ENCODE measurements at places on chromosomes 2 and 18.
A peak's percentile ranks its signal among the peaks of the same experiment; 100 is the strongest.

GRCh38 chr2:229273723-229274338 lies 2.7 kb upstream of the PID1 start:
- DNase-seq: no peak
- H3K27ac ChIP-seq: no peak overlapping the region
- no peaks in the 10 kb centered on the region for H3K36me3 ChIP-seq
- peaks cover 4% of the 10 kb centered on the region for H3K27me3 ChIP-seq
- H3K4me1 ChIP-seq: no peaks in the 10 kb centered on the region

GRCh38 chr18:63882333-63883141 lies 5.0 kb upstream of the SERPINB2 start:
- H3K27me3 ChIP-seq: peaks cover 48% of the 10 kb centered on the region
- H3K4me1 ChIP-seq: no peaks in the 10 kb centered on the region
- H3K4me3 ChIP-seq: no peak overlapping the region
- no peak overlapping the region for H3K27ac ChIP-seq
- no peak for DNase-seq
- H3K36me3 ChIP-seq: no peaks in the 10 kb centered on the region

- H3K4me1 ChIP-seq: peaks cover 78% of the 10 kb centered on the region
- H3K27me3 ChIP-seq: no peaks in the 10 kb centered on the region
- peaks cover 29% of the 10 kb centered on the region for H3K36me3 ChIP-seq
- no peak for DNase-seq
Measured at GRCh38 chr2:97712693-97713295, 582 bp upstream of the ZAP70 start.

- no peak overlapping the region for H3K4me3 ChIP-seq
- no peaks in the 10 kb centered on the region for H3K4me1 ChIP-seq
- H3K36me3 ChIP-seq: no peaks in the 10 kb centered on the region
- no peak overlapping the region for H3K27ac ChIP-seq
- no peak for DNase-seq
- no peaks in the 10 kb centered on the region for H3K27me3 ChIP-seq
Measured at GRCh38 chr2:34050413-34050812, 451.3 kb upstream of the FAM98A start.

DNA sequence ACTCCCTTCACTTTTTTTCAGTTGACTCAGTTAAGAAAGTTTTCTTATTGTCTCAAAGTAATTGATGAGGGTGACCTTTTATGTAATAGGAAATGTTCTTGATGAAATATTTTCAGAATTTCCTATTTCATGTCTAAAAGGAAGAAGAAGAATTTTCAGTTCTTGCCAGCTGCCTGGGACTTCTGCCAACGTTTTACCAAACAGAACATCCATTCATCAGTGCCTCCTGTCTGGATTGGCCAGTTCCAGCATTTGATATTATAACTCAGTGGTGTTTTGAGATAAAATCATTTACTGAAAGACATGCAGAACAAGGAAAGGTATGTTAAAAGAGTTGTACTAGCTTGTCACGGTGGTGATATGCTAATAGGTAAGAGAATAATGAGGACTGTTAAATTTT lies 104.7 kb upstream of the MYO3B start:
- H3K27me3 ChIP-seq: no peaks in the 10 kb centered on the region
- peaks cover 24% of the 10 kb centered on the region for H3K36me3 ChIP-seq
- H3K27ac ChIP-seq: no peak overlapping the region

DNA sequence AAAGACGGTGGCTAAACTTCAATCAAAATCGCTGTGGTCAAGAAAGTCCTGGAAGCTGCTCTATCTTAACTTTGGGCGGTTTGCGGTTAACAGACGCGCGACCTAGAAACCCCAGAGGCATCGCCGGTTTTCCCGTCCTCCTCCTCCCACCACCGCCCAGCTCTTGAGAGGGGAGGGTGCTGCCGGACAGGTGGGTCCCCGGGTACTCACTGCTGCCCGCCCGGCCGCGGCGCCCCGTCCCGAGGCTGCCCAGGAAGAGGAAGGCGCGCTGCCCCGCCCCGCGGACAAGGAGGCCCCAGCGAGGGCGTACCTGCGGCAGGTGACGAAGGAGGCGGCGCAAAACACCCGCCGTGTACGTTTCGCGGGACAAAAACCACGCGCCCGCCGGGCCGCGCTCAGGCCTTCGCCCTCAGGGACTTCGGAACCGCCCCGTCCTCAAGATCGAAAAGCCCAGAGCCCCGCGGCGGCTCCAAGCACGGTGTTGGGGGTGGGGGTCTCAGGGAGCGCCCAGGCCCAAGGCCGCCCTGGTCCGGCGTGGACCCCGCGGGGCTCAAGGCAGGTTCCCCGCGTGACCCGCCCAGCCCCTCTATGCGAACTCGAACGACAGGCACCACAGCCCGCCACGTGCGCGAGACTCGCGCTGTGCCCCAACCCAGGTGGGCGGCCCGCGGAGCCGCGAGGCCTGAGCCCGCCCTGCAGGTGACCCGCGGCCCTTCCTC lies at the start of gene SH3YL1:
TSS of gene SH3YL1 (minus strand) at position 259 of the 719 bp plus-strand sequence. CDS start at position 211, 48 bp downstream.
- H3K27ac ChIP-seq: peak within 1 kb of the TSS; percentile 92
- no peaks in the 10 kb centered on the region for H3K27me3 ChIP-seq
- peak; percentile 34 for DNase-seq
- peak within 1 kb of the TSS; percentile 93 for H3K4me3 ChIP-seq
- peaks cover 14% of the 10 kb centered on the region for H3K36me3 ChIP-seq
- H3K4me1 ChIP-seq: peaks cover 30% of the 10 kb centered on the region

- H3K4me1 ChIP-seq: no peaks in the 10 kb centered on the region
- DNase-seq: no peak
- peaks cover 2% of the 10 kb centered on the region for H3K36me3 ChIP-seq
- no peak overlapping the region for H3K27ac ChIP-seq
Measured at GRCh38 chr18:76421685-76422078, 73.4 kb downstream of the ZNF516 start.

DNA sequence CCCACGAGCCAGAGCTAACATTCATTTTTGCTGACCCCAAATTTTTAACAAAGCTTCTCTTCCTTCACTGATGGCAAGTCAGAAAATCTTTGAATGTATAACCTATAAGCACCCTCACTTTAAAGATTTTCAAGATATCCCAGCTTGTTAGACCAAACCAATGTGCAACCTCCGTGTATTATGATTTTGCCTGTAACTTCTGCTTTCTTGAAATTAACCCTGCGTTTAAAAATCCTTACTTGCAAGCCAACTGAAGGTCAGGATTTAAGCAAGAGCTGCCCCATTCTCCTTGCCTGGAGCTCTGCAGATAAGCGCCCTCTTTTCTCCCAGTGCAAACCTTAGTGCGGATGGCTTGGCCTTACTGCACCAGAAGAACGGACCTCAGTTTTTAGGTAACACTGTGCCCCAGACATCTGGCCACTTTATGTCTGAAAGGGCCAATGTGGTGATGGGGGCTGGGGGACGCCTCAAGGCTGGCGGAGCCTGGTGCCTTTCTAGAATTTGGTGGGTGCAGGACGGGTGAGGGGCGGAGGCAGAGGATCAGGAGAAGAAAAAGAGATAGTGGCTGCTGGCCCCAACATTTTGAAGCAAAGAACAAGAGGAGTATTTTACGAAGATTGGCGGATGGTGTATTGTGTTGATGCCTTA lies 805 bp upstream of the TNFRSF11A start:
- H3K27ac ChIP-seq: peak overlapping the region; percentile 76
- H3K4me3 ChIP-seq: peak overlapping the region; percentile 80
- peaks cover 9% of the 10 kb centered on the region for H3K36me3 ChIP-seq

DNA sequence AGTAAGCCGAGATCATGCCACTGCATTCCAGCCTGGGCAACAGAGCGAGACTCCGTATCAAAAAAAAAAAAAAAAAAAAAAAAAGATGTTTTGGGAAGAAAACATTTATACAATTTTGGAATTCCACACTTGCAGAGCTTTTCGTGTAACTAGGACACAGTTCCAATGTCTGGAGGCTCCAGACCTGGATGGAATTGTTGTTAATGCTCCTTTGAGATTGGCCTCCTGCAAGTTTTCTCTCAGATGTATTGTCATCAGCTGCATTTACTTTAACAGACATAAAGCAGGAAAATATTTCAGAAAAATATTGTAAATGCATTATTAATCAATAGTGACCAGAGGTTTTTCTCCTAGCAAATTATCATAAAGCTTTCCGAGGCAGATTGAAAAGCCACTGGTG lies 124.1 kb downstream of the RBM43 start:
- DNase-seq: no peak
- no peak overlapping the region for H3K4me3 ChIP-seq
- H3K27ac ChIP-seq: no peak overlapping the region
- H3K27me3 ChIP-seq: peaks cover 3% of the 10 kb centered on the region
- H3K36me3 ChIP-seq: no peaks in the 10 kb centered on the region

DNA sequence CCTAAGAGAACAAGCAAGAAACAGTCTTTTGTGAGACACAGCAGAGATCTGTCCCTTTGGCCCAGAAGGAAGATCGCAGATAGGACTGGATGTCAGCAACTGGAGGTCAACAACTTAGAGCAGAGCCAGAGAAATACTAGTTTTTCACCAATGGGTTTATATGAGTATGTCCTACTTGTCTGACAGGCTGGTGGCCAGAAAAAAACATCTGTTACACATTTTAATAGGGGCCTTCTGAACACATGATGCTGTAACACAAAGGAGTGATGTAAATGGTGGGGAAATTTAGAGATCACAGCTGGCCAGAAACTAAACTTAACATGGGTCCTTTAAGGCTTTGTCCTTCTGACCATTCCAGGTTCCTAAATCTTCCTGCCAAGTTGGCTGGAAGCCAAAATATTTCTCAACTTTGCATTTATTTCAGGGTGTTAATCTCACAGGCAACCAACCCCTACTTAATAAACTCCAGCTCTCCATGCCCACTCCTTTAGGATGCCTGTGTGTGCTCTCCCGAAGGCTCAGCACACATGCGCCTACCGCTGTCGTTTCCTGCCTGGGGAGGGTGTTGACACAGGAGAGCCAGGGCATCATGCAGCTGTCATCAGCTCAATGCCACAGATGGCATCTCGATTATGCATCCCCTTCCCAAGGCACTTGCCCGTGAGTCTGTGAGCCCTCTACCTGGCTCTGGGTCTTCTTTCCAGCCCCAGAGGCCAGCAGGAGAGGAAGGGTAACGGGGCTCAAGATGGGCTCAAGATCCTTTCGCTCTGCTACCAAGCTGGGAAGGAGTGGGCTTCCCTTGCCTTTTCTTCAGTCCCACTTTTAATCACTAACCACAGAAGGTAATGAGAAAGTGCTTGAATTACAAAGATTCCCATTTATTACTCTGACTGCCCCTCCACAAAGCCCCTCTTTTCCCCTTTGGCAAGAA lies 252.5 kb downstream of the ETAA1 start:
- no peaks in the 10 kb centered on the region for H3K4me1 ChIP-seq
- H3K36me3 ChIP-seq: peaks cover 2% of the 10 kb centered on the region

GRCh38 chr18:58005011-58005410 lies 39.0 kb upstream of the NEDD4L start:
- no peaks in the 10 kb centered on the region for H3K36me3 ChIP-seq
- H3K27ac ChIP-seq: no peak overlapping the region
- no peak for DNase-seq
- H3K4me1 ChIP-seq: no peaks in the 10 kb centered on the region
- H3K27me3 ChIP-seq: peaks cover 46% of the 10 kb centered on the region

GRCh38 chr2:169073211-169073962 lies 4.0 kb downstream of the DHRS9 start:
- H3K4me3 ChIP-seq: no peak overlapping the region
- DNase-seq: no peak
- H3K27ac ChIP-seq: peak overlapping the region; percentile 52
- H3K4me1 ChIP-seq: no peaks in the 10 kb centered on the region
- H3K36me3 ChIP-seq: no peaks in the 10 kb centered on the region
- peaks cover 8% of the 10 kb centered on the region for H3K27me3 ChIP-seq

DNA sequence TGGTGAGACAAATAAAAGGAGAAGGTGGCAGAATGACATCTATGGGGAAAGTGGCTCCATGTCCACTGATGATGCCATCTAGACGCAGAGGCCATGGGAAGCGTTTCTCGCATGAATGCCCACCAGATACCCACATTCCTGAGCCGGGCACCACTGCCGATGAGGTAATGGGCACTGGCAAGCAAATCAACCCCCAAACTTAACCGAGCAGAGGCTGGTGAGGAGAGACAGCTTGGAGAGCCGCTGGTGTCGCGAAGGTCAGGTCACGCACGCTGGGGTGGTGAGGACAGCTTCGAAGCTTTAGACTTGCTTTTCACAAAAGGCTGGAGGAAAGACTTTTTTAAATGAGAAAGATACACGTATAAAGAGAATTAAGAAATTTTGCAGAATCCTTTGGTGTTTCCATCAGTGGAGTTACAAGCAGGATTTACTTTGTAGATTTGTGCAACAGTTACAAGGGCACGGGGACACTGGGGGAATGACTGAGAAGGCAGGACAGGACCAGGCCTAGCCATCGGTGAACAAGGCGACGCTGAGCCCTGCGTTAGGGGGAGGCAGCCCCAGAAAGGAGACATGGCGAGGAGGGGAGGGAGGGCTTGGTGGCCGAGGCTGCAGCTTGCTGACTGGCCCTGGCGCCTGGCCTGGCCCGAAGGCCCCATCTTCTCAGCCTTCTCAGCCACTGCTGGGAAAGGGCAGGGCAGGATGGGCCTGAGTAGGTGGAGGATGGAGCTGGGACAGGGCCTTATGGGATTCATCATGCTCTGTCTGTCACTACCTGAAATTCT lies 83.9 kb upstream of the HDAC4 start:
- peaks cover 57% of the 10 kb centered on the region for H3K27me3 ChIP-seq
- no peaks in the 10 kb centered on the region for H3K36me3 ChIP-seq
- no peak for DNase-seq
- no peak overlapping the region for H3K4me3 ChIP-seq
- no peak overlapping the region for H3K27ac ChIP-seq
- H3K4me1 ChIP-seq: peaks cover 4% of the 10 kb centered on the region

- H3K36me3 ChIP-seq: no peaks in the 10 kb centered on the region
- no peaks in the 10 kb centered on the region for H3K27me3 ChIP-seq
- no peaks in the 10 kb centered on the region for H3K4me1 ChIP-seq
- no peak for DNase-seq
Measured at GRCh38 chr2:16115291-16115690, 174.9 kb downstream of the MYCN start.

DNA sequence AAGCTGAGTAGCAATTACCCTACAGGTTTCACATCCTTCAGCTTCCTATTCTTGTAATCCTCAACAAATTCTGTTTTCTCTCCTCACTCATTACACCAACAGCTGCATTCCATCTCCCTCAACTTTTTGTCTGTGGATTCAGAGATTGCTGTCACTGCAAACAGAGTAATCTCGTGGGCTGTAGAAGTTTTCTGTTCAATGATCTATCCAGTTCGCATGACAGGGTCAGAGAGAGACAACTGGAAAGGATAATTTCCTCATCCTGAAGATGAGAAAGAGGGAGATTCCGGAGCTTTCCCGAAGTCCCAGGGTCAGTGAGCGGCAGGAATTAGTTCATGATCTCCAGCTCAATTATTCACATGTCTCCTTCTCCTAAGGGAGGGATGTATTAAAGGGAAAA lies 75.7 kb downstream of the MYO5B start:
- no peak overlapping the region for H3K4me3 ChIP-seq
- no peaks in the 10 kb centered on the region for H3K4me1 ChIP-seq
- no peak for DNase-seq
- peaks cover 61% of the 10 kb centered on the region for H3K27me3 ChIP-seq
- no peak overlapping the region for H3K27ac ChIP-seq
- peaks cover 2% of the 10 kb centered on the region for H3K36me3 ChIP-seq

GRCh38 chr2:157911246-157911645 lies 35.1 kb upstream of the ACVR1 start:
- H3K36me3 ChIP-seq: peaks cover 4% of the 10 kb centered on the region
- no peak for DNase-seq
- no peak overlapping the region for H3K4me3 ChIP-seq
- peaks cover 18% of the 10 kb centered on the region for H3K27me3 ChIP-seq

All from central memory CD8-positive, alpha-beta T cell (primary cell).